Suprapubic skin (tissue), 4 donors: ENCODE measurements at places on chromosomes 2 and 18. TPM values are rescaled to one million over a fixed set of nuclear protein-coding genes. Genes with fewer than 3 reads are reported as not detected.

DNA sequence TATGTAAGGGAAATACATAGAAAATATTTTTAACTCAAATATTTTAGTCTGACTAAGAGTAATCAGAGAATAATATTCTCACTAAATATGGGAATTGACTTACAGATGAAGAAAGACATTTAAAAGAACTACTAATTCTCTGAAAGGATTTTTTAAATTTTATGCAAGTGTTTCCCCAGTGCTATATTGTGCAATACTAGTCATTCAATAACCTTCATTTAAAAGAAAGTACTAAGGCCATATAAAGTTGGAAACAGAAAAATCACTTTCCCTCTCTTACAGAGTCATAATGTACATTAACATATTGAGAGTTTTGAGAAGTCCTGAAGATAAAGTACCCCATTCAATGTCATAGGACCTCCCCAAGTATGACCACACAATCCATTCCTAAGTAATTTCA, 584.6 kb upstream of the ACVR2A start:
- no peak for DNase-seq

GRCh38 chr18:41347057-41347456, 608.0 kb upstream of the PIK3C3 start:
- DNase-seq = no peak

Gene RIT2
- not detected for total RNA-seq

Gene GBX2
- total RNA-seq = not detected
